ENCODE measurements at places on chromosomes 3 and 15. TPM values are rescaled to one million over a fixed set of nuclear protein-coding genes. Genes with fewer than 3 reads are reported as not detected.

The VEPH1 gene
- total RNA-seq: not detected

The ZNF385D gene
- 53.6 TPM for total RNA-seq

The BTBD1 gene
- 118 TPM for total RNA-seq

The WDR49 gene
- total RNA-seq: 10.4 TPM

The AADACL2 gene
- total RNA-seq: 0.21 TPM

The SLC9C1 gene
- 0.49 TPM for total RNA-seq

The GOLGA8B gene
- 20.3 TPM for total RNA-seq

The XCR1 gene
- 0.07 TPM for total RNA-seq

The STRIT1 gene
- total RNA-seq: not detected

The ERC2 gene
- not detected for total RNA-seq

The ACTRT3 gene
- 7.4 TPM for total RNA-seq

The SV2B gene
- total RNA-seq: 0.85 TPM

The CASR gene
- not detected for total RNA-seq

The UROC1 gene
- 0.07 TPM for total RNA-seq

The ZNF774 gene
- total RNA-seq: 5.5 TPM

The PRC1 gene
- 7.1 TPM for total RNA-seq

The TIMP4 gene
- 3.3 TPM for total RNA-seq

The MAP1A gene
- 15.0 TPM for total RNA-seq

The PLXND1 gene
- 110 TPM for total RNA-seq

The IGDCC3 gene
- 5.5 TPM for total RNA-seq

The CCK gene
- not detected for total RNA-seq

The IGF2BP2 gene
- total RNA-seq: 14.7 TPM

The MKRN3 gene
- not detected for total RNA-seq

The GOLGA6L10 gene
- total RNA-seq: 0.29 TPM

The GP5 gene
- total RNA-seq: 0.24 TPM

All from uterus (tissue), 4 donors.